Nasal cavity respiratory epithelium epithelial cell of viscerocranial mucosa (primary cell): ENCODE measurements at places on chromosomes 1 and 21. TPM values are rescaled to one million over a fixed set of nuclear protein-coding genes. Genes with fewer than 3 reads are reported as not detected.

The SPATA21 gene
- total RNA-seq: not detected in 2 replicates

The TNFRSF8 gene
- not detected in 2 replicates for total RNA-seq

The BARHL2 gene
- not detected in 2 replicates for total RNA-seq

The TCHHL1 gene
- total RNA-seq: not detected in 2 replicates

The KRTAP21-2 gene
- total RNA-seq: not detected in 2 replicates

The HES2 gene
- total RNA-seq: 174 and 222 TPM in 2 replicates

The LIN9 gene
- total RNA-seq: 3.4 and 3.7 TPM in 2 replicates

The CASQ1 gene
- total RNA-seq: not detected in 2 replicates
